NCI-H526 treated with DMSO at 0.1 percent for 48 hours (cell line): ENCODE measurements at places on chromosomes 11 and 22.

- peak; percentile 12 for DNase-seq
These were observed at the start of the genes MPST and TST for GRCh38 chr22:37019309-37020191. TSS of gene MPST (plus strand) at chr22:37019742. CDS start at chr22:37019837, 95 bp downstream. TSS of gene TST (minus strand) at chr22:37019447. CDS start at chr22:37018732, 715 bp downstream.

DNA sequence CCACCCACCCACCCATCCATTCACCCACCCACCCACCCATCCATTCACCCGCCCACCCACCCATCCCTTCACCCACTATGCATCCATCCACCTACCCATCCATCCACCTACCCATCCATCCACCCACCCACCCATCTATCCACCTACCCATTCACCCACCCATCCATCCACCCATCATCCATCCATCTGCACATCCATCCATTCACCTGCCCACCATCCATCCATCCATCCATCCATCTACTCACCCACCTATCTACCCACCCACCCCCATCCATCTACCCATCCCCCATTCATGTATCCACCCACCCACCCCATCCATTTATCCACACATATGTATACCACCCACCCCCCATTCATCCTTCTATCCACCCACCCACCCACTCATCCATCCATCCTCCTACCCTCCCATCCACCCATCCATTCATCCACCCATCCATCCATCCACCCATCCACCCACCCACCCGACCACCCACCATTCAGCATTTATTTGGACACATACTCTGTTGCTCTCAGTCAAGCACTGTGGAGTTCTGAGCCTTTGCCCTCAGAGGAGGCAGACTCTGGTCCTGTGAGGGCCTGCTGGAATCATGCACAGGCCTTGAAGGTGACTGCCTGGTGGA is 380.1 kb downstream of the TBC1D22A start:
- DNase-seq: no peak

- peak; percentile 55 for DNase-seq
These were observed 1062.8 kb downstream of the DLG2 start for GRCh38 chr11:84564180-84564866.

GRCh38 chr11:102400603-102401002 is 52.0 kb downstream of the TMEM123 start:
- no peak for DNase-seq

- DNase-seq: no peak
These were observed 92.4 kb downstream of the KCNC1 start for GRCh38 chr11:17827006-17827405.

GRCh38 chr11:32874132-32874531 is 18.5 kb upstream of the QSER1 start:
- DNase-seq: no peak

DNA sequence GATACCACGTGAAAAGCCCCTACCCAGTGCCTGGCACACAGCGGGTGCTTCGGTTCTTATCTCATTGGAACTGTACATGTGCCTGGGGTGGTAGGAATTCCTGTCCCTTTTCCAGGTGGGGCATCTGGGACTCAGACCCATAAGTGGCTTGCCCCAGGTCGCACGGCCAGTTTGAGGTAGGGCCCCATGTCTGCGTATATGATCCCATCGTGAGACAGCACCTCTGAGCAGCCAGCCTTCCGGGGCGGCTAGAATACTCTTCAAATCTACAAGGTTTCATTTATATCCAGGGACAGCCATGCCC is 33.5 kb upstream of the SMIM38 start:
- DNase-seq: no peak

- DNase-seq: no peak
These were observed 1.5 kb downstream of the ANO9 start for GRCh38 chr11:440065-441042.

DNA sequence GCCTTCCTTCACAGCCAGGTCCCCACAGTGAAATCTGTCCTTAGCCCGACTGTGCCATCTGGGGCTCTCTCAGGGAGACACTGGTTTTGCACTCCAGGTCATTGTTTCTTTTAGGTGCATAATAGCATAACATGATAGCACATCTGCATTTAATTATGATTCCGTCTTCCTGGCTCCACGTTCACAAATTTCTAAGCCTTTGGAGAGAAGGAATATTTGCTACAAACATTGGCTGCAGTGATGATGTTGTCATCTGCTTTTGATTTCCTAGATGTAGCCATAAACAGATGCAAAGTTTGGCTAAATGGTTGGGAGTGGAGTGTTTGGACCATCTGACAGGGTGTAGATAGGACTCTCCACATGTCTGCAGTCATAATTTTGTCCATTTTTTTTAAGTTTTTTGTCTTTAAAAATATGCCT is 12.0 kb upstream of the CAT start:
- no peak for DNase-seq

DNA sequence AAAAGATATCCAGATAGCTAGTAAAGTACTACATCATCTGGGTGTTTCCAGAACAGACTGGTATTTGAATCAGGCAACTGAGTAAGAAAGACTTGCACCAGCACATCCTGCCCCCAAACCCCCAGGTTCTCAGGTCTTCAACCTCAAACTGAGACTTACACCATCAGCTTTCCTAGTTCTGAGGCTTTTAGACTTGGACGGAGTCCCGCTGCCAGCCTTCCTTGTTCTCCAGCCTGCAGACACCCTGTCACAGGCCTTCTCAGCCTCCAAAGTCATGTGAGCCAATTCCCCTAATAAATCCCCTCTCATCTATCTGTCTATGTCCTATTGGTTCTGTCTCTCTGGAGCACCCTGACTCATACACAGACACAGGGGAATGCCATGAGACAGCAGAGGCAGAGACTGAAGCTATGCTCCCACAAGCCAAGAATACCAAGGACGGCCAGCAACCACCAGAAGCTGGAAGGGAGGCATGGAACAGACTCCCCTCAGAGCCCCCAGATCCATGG is 10.9 kb downstream of the SMCO4 start:
- DNase-seq: no peak

GRCh38 chr11:5065027-5065426 is 4.3 kb upstream of the OR52E1 start:
- no peak for DNase-seq
